ENCODE measurements at places on chromosomes 4 and X. TPM values are rescaled to one million over a fixed set of nuclear protein-coding genes. Genes with fewer than 3 reads are reported as not detected.

- H3K27ac ChIP-seq, result no peak overlapping the region
- no peaks in the 10 kb centered on the region for H3K27me3 ChIP-seq
- DNase-seq, result no peak
- no peaks in the 10 kb centered on the region for H3K4me1 ChIP-seq
- H3K36me3 ChIP-seq, result no peaks in the 10 kb centered on the region
Observed at GRCh38 chr4:29423836-29424721, 1296.1 kb upstream of the PCDH7 start.

TMEM144 gene
- 10.1 TPM for total RNA-seq

- no peaks in the 10 kb centered on the region for H3K4me1 ChIP-seq
- H3K4me3 ChIP-seq, result no peak overlapping the region
- no peak for DNase-seq
- no peaks in the 10 kb centered on the region for H3K36me3 ChIP-seq
- no peaks in the 10 kb centered on the region for H3K27me3 ChIP-seq
- no peak overlapping the region for H3K27ac ChIP-seq
Observed at GRCh38 chr4:43332052-43332425, 439.5 kb downstream of the GRXCR1 start.

- H3K36me3 ChIP-seq, result no peaks in the 10 kb centered on the region
- no peak overlapping the region for H3K27ac ChIP-seq
- no peak overlapping the region for H3K4me3 ChIP-seq
Observed at GRCh38 chrX:131225078-131225477, 64.0 kb downstream of the IGSF1 start.

MAOB gene
- 7.8 TPM for total RNA-seq

DNA sequence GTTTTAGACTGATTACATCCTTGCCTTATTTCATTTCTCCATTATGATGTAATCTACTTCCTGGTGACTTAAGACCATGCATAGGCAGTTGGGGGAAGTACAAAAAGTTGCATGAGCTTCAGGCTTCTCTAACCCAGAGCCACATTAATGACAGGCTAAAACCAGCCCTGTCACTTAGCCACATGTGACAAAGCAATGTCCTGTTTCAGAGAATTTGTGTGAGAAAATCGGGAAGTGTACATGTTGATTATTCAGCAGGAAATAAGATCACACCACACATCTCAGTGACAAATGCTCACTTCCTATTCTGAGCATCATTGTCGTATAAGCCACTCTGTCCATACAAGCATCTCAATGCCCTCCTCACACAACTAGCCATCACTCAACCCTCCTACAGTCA is 98.5 kb upstream of the MAGEB16 start:
- H3K27ac ChIP-seq, result no peak overlapping the region
- no peaks in the 10 kb centered on the region for H3K36me3 ChIP-seq
- H3K4me1 ChIP-seq, result no peaks in the 10 kb centered on the region
- DNase-seq, result no peak
- no peak overlapping the region for H3K4me3 ChIP-seq
- H3K27me3 ChIP-seq, result peaks cover 3% of the 10 kb centered on the region

DNA sequence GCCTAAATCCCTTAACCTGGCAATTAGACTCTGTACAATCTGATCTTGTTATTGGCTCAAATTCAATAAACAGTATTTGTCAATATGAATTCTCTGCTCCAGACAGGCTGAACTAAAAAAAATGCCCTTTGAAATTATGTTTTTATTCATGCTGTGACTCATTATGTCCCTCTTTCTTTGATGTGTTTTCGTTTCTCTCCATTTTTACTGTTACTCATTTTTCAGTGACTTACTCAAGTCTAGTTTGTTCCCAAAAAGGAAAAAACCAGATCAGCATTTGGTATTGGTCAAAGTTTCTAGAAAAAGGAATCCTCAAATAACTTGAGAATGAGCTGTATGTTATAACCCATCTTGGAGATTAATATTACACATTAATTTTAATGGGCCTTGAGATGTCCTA is 40.4 kb downstream of the UNC5C start:
- H3K4me3 ChIP-seq, result no peak overlapping the region
- no peak for DNase-seq
- no peaks in the 10 kb centered on the region for H3K4me1 ChIP-seq

GRCh38 chrX:120450163-120450562 is 18.9 kb downstream of the LAMP2 start:
- no peaks in the 10 kb centered on the region for H3K36me3 ChIP-seq
- DNase-seq, result no peak
- no peak overlapping the region for H3K27ac ChIP-seq
- no peaks in the 10 kb centered on the region for H3K27me3 ChIP-seq

DNA sequence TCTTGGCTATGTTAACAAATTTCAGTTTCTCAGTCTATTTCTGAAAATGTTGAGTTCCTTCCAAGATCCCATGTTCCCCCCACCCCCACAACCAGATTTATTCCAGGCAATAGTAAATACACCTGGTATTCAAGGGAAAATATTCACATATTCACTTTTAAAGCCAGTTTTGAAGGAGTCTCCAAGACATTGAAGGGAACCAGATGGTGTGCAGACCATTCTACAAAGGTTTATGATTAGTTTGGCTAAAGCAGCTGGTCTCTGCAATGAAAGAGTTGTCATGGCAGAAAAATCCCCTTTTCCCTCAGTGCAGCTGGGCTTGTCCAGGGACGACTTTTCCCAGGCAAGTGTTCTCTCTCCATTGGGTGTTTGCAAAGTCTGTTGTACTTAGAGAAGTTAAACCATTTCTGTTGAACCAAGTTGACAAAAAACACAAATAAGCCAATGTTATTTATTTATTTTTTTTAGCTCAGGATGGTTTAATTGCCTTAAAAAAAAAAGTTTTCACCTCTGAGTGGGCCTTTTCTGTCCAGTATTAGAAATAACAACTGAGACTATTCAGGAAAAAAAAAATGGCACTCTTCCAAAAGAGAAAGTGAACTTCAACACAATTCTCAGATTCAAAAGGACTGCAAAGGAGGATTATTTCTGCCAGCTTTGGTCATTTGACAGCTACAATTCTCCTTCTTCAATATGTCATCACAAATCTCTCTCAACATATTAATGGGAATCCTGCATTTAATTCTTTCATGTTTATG is 410.6 kb downstream of the IL1RAPL1 start:
- H3K4me3 ChIP-seq, result no peak overlapping the region
- no peak overlapping the region for H3K27ac ChIP-seq
- H3K4me1 ChIP-seq, result no peaks in the 10 kb centered on the region
- H3K27me3 ChIP-seq, result no peaks in the 10 kb centered on the region

- H3K4me3 ChIP-seq, result no peak overlapping the region
- H3K36me3 ChIP-seq, result no peaks in the 10 kb centered on the region
- no peaks in the 10 kb centered on the region for H3K4me1 ChIP-seq
- H3K27me3 ChIP-seq, result no peaks in the 10 kb centered on the region
- H3K27ac ChIP-seq, result no peak overlapping the region
Observed at GRCh38 chr4:6695660-6696610, 2.3 kb downstream of the S100P start.

DNA sequence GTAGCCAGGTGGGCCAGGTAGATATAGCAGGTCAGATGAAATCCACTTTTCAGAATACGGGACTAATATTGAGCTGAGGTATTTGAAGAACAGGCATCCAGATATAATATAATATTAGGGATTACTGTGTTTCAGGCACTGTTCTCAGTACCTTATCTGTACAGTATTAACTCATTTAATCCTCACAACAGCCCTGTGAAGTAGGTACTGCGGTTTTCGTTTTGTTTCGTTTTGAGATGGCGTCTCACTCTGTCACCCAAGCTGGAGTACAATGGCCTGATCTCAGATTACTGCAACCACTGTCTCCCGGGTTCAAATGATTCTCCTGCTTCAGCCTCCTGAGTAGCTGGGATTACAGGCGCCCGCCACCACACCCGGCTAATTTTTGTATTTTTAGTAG is 129.6 kb downstream of the IL1RAPL2 start:
- no peaks in the 10 kb centered on the region for H3K27me3 ChIP-seq
- no peaks in the 10 kb centered on the region for H3K4me1 ChIP-seq
- H3K36me3 ChIP-seq, result no peaks in the 10 kb centered on the region
- H3K4me3 ChIP-seq, result no peak overlapping the region
- no peak overlapping the region for H3K27ac ChIP-seq

DNA sequence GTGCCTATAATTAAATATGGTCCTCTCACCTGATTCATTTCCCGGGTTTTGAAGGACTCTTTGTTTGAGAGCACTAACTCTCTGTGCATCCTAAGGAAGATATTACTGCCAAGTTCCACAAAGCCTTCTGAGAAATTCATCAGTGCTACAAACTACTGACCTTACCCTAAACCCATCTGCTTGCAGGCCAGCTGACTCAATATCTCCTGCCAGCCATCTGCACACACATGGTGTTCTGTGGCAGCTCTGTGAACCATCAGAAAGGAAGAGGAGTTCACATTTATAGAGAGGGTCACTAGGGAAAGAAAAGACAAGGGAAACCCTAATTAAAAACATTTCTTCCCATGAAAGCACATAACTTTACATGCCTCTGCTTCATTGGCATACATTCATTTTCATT is 156.7 kb downstream of the ATP10D start:
- no peak overlapping the region for H3K27ac ChIP-seq
- no peak for DNase-seq
- H3K4me3 ChIP-seq, result no peak overlapping the region
- no peaks in the 10 kb centered on the region for H3K27me3 ChIP-seq
- no peaks in the 10 kb centered on the region for H3K4me1 ChIP-seq

MAGEE2 gene
- not detected for total RNA-seq

DSPP gene
- total RNA-seq, result not detected

Data from pancreas (tissue), 10 donors.